CD4-positive, alpha-beta T cell (primary cell): ENCODE measurements at places on chromosomes 6 and 20.

DNA sequence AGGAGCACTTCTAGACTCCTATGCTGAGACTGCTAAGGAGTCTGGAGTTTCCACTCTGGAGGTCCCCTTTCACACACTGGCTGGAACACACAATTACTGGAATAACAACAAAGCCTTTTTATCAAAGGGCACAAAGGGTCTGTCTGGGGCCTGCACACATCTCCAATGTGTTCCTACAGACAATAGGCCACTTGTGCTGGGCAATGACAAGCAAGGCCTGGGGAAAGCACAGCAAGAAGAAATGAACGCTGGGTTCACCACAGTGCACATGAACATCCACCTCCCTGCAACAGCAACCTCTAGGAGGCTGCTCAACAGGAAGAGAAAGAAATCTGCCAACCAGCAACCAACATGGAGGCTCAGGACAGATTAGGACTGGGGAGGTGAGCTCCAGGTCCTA is 43.9 kb downstream of the TRPC4AP start:
- DNase-seq: no peak

DNA sequence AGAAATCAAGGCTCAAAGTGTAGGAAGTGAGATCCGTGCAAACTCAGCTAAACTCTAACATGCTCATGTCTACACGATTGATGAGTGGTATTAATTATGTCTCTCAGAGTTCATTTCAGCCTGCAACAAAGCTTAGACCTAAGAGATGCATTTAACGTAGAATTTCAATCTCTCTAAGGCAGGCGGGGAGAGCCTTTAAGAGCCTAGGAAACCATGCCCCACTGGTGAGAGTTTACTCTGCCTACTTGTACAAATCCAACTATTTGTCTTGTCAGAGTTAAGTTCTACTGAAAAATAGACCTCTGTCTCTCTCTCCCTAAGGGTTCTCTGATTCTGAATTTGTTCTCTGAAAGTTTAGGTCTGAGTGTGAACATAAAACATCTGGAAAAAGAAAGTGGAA is 100.9 kb downstream of the SPTLC3 start:
- no peak for DNase-seq

GRCh38 chr6:18406955-18407749 is 20.0 kb downstream of the RNF144B start:
- DNase-seq: no peak

GRCh38 chr6:119587537-119587936 is 238.0 kb upstream of the MAN1A1 start:
- DNase-seq: no peak

GRCh38 chr20:64009811-64010387 is 26.1 kb upstream of the C20orf204 start:
- DNase-seq: no peak

- no peak for DNase-seq
Observed at GRCh38 chr20:19874040-19874727, 116.1 kb downstream of the RIN2 start.

DNA sequence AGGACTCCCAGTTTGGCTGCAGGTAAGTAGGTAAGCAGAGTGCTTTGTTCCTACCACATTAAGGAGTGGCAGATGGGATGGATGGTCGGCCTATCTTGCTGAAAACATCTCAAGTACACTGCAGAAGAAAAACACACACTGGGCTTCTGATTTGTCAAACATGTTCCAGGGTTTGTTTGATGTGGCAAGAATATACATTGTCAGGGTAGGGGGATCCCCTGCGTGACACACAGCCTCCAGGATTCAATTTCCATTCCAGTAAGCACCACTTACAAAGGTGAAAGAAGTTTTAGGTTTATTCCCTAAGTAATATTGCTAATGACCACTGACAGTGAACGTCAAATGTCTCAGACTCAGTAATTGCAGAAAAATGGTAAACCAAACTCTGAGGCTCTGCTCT is 26.0 kb upstream of the KIF16B start:
- DNase-seq: no peak

GRCh38 chr20:10250902-10251301 is 32.3 kb downstream of the SNAP25 start:
- no peak for DNase-seq

DNA sequence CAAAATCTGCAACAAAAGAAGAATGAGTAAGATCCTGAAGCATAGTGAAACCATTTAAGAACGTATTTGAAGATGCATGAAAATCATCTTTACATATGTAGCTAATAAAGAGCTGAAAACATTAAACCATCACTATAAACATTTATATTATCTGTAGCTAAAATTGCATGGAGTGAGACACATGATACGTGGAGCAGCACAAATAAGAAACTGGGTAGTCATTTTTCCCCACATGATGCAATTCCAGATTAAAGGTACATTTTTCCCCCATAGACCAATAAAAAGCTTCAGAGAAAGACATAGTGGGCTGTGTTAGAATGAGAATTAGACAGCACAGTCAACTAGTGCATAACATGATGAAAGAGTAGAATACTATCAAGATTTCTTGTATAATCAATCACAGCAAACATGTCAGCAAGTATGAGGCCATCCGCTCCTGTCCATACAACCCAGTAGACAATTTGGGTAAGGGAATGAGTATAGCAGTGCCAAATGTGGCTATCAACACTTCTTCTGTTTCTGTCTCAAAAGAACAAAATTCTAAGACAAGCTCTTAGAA is 67.0 kb downstream of the RSPO3 start:
- no peak for DNase-seq

- DNase-seq: no peak
Observed at GRCh38 chr20:62595491-62595890, 46.8 kb upstream of the SLCO4A1 start.

DNA sequence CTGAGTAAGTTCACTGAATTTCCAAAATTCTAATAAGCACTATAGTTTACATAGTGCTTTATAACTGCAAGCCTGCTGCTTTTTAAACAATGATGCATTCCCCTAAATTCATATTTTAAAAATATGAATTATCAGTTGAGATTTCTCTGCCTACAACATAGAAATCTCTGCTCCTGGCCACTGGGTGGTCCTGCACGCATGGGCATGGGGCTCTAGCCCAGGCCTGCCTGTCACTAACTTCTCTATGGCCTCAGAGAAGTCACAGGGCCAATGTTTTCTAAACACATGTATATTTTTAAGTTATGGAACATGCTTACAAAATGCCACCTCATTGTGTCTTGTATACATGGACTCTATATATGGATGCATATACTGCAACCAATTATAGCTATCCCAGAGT is 211.0 kb downstream of the FOXC1 start:
- DNase-seq: no peak

DNA sequence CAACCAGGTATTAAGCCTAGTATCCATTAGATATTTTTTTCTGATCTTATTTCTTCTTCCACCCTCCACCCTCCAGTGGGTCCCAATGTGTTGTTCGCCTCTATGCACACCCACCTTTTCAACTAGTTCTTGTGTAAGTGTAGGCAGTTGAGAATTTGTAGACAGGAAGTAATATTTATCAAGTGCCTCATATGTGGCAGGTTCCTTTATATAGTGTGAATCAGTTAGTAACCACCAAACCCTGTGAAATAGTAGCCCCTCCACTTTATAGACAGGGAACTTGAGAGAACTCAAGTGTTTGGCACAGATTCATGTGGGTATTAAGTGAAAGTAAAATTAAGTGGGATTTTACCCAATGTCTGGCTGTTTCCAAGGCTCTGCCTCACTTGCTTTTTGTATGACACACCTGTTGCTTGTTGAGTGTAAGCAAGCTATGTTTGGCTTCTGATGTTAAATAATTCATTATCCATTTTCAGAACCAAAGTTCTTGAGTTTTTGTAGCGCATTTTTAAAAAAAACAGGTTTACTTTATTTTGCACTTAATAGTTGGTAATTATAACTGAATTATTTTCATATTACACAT is 24.8 kb downstream of the AFDN start:
- no peak for DNase-seq

- no peak for DNase-seq
Observed at GRCh38 chr6:44107017-44107416, 20.2 kb downstream of the MRPL14 start.

DNA sequence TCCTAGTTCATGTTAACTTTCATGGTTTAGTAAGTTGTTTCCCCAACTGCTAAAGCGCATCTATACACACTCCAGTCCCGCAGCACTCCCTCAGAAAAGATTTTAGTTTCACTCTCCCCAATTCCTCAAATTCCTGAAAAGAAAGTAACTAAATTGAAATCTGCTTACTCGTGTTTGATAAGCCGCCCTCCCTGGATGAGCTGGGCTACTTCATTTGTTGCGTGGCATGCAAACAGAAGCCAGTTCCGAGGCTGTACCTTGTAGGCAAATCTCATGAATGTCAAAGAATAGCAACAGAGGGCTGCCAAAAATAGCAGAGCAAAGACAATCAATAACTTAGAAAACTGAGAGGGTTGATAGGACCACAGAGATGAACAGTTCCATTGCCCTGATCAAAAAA is 16.9 kb downstream of the MPC1 start:
- no peak for DNase-seq

DNA sequence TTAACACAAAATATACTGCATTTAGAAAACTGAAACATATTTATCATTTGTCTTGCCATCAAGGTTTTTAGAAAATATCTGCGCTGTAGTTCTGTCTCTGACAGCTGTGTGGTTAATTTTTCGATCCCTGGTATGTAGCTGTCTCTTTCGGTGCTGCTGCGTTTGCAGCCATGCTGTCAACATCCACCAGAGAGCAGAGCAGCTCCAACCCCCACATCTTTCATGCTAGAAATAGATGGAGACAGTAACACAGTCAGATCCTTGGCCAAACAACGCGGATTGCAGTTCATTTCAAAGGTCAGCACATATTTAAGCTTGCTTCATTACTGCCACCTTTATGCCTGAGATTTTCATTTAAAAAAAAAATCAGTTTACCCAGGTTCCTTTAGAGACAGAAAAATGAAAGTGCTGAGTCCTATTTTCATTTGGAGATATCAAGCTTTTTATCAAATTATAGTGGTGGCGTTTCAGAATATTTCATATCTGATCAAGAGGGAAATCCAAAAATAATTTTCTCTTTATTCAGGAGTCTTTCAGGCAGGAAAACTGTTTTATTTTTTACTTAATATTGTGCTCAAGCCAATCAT is 157.7 kb upstream of the MMS22L start:
- DNase-seq: peak; percentile 0

DNA sequence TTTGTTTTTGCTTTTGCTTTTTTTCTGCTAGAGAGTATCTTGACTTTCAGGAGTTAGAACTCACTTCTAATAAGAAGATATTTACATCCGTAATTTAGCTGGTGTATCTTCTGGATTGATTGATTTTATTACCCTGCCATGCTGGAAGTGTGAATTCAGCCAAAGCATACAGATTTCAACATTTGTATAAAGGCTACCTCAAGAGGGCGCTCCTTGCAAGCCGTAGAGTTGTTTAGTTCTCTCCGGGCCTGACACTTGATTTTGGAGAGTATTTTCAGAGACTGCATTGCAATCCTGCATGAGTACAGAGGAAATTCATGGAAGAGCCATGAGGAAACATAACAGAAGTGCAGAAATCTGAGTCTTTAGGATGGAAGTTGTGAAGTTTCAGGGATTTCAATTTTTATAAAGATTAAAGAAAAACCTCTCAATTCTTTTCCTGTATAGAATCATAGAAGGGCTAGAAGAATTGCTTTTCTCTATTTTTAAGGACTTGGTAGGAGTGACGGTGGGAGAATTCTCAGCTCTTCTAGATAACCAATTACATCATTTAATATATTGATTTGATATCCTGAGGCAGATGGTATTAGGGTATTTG is 66.7 kb upstream of the TIAM2 start:
- peak; percentile 44 for DNase-seq

GRCh38 chr6:44176762-44177509 is 18.3 kb downstream of the CAPN11 start:
- DNase-seq: peak; percentile 19

- DNase-seq: no peak
Observed at GRCh38 chr6:118197539-118197938, 290.5 kb downstream of the SLC35F1 start.

GRCh38 chr6:44021589-44022295 is 105.5 kb downstream of the MRPL14 start:
- DNase-seq: no peak

DNA sequence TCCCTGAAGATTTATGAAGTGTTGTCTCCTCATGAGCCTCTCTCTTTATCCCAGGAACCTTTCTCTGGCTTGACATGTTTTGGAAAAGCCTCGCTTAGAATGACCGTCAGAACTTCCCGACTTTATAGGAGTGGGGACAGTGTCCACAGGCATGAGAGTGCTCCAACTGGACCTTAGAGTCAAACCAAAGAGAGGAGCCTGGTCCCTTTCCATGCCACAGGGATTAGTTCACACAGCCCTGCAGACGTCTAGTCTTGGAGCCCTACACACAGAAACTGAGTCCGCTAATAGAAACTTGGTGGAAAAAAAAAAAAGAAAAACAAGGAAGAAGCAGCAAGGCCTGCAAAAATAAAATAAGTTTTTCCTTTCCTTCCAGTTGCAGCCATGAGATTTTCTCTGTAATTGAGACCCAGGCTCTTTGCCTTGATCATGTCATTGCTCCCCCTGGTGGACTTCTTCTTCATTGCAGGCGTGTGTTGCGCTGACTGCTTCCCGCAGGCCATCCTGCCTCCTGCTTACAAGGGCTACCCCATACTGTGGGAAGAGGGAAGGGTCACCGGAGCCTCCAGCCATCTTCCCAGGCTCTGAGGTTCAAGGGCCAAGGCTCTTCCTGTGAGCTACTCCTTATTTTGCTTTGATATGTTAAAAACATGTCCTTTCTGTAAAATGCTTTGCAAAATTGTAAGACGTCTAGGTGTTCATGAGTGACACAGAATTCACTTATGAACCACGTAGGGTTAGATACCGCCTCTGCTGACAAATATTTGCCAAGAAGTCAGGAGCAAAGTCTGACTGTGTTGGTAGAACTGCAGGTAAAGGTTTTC is 201.0 kb downstream of the UST start:
- peak; percentile 64 for DNase-seq

DNA sequence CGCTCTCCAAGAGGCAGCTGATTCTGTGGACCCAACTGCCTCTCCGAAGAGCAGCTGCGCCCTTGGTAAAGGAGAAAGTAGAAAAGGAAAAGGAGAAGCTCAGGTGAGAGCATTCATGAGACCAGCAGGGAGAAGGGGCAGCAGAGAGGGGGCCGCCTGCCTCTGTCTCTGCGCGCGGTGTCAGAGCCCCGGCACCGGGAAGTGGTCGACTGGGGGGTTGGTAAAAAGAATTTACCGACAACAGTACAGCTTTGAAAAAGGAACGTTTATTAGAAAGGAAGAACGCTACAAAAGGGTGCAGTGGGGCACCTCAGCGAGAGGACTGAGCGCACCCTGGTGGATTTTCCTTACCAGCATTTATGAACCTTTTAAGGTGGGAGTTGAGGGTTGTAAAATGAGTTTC is 61.9 kb downstream of the GPR6 start:
- peak; percentile 52 for DNase-seq
